ENCODE measurements at places on chromosomes 16 and 17.

GRCh38 chr16:30464078-30464477 lies 8.5 kb upstream of the ITGAL start:
- DNase-seq, result no peak

GRCh38 chr16:11727796-11728543 lies 14.7 kb downstream of the TXNDC11 start:
- DNase-seq, result no peak

DNA sequence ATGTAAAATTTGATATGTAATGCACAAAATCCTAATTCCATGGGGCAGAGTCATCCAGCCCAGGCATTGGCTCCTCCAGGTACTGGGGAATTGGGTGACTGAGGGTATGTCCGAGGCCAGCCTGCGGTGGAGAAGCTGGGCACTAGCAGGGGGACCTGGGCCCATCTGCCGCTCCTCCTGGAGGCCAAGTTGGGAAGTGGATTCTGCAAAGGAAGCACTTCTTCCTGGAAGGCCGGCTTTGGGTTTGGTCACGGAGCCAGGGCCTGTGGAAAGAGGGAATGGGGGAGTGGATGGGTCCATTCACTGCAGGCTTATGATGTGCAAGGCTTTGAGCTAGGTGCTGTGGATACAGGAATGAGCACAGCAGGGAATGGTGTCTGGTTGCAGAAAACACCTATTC lies 85.8 kb downstream of the GNAO1 start:
- no peak for DNase-seq

- DNase-seq, result no peak
These were observed at the start of gene HBQ1 for GRCh38 chr16:180101-180675. Gene HBQ1 (plus strand): TSS chr16:180459. CDS start chr16:180487, 28 bp downstream.

DNA sequence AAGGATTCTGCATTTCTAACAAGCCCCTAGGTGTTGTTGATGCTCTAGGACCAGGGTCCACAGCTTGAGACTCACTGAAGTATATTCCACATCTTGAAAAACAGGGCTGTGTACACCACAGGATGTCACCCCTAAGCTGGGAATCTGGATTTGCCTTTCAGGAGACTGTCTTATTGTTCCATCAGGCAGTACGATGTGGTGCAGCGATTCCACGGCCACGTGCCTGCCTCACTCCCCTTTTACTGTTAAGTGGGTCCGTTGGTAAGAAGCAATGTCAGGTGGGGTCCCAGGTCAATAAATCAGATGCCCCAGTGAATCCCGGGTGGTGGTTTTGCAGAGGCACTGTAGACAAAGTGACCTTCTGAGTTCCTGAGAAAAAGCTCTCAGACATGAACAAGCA lies 470.7 kb downstream of the HS3ST3B1 start:
- no peak for DNase-seq

DNA sequence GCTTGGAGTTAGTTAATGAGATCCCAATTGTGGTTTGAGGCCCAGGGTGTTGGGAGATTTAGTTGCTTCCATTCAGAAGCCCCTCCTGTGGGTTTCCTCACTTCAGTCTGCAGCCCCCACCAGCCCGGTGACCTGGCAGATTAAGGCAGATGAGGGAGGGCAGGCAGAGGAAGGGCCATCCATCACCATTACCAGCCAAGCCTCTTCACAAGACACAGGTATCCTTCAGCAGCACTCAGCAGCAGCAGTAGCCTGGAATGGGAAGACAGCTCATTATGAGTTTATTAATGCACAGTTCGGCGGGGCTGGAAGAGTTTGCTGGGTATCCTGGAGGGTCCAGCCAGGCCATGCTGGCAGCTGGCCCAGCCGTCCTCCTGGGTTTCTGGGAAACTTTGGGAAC lies 90.0 kb upstream of the GPRC5B start:
- DNase-seq, result no peak

- no peak for DNase-seq
These were observed 24.4 kb downstream of the LAT start for GRCh38 chr16:29009050-29009837.

DNA sequence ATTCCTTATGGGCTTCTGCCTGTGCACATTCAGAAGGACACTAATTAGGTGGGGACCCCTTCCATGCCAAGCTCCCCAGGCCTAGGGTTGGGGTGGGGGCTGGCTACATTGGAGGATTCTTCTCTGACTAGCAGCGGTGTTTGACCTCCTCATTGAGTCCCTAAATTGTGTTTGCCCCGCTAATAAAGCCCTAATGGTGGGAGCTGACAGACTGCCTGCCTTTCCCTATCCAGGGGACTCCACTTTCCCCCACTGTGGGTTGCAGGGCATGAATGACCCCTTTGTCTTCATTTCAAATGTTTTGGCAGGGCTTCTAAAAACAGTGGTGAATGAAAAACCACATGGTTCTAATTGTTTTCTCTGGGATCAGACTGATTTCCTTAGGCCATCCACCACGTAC lies 476.8 kb upstream of the CDH11 start:
- DNase-seq, result no peak

GRCh38 chr16:57146040-57146647 lies 39.7 kb downstream of the PSME3IP1 start:
- no peak for DNase-seq

GRCh38 chr17:37683454-37683984 lies 40.3 kb upstream of the DDX52 start:
- DNase-seq, result no peak

- no peak for DNase-seq
These were observed 7.7 kb downstream of the FBXL20 start for GRCh38 chr17:39393736-39394135.

GRCh38 chr17:39579318-39580081 lies 28.2 kb downstream of the NEUROD2 start:
- no peak for DNase-seq

- DNase-seq, result no peak
These were observed 3.6 kb upstream of the SLC6A4 start for GRCh38 chr17:30239089-30239462.

DNA sequence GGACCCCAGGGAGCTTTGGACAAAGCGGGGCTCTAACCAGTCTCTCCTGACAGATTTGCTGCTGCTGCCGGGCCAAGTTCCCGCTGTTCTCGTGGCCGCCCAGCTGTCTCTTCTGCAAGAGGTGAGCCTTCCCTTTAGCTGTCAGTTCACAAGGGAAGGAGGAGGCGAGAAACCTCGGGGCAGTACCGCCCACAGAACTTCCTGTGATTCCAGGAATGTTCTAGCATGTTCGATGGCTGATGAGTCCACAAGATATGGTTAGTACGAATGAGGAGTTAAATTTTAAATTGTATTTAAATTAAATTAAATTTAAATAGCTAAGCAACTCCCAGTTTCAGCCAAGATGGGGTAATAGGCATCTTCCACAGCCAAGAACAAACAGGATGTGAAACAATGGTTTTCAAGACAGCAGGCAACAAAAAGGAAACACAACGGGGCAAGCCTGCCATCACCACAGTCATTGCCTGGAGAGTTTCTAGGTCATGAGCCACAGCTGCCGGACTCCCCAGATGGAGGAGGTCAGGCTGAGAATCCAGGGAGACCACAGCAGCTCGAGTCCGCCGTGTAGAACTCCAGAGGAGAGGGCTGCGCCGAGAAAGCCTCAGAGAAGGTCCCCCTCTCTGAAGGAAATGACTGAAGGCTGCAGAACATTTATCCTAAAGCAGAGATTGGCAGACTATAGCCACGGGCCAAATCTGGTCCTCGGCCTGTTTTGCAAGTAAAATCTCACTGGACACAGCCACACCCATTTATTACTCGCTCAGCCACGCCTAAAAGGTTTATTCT lies 9.5 kb upstream of the TCF25 start:
- DNase-seq, result no peak

GRCh38 chr17:68734931-68735330 lies 133.8 kb upstream of the FAM20A start:
- no peak for DNase-seq

- DNase-seq, result no peak
These were observed 29.2 kb downstream of the AXIN2 start for GRCh38 chr17:65532101-65532890.

DNA sequence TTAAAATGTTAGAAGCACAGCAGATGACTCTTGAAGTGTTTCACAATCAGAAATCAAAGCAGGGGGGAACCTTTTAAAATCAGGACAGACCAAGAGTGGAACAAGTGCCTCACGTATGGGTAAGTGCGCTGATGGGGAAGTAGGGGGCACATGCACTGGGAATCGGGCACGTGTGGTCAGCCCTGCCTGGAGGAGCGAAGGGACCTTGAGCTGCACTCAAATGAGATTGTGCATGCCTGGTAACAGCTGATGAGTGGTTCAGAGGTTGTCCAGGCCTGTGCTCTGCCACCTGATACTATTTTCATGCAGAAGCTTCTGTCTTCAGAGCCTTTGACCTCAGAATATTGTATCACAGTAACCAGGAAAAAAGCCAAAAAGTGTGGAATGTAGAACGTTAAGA lies 13.7 kb upstream of the XYLT2 start:
- no peak for DNase-seq

DNA sequence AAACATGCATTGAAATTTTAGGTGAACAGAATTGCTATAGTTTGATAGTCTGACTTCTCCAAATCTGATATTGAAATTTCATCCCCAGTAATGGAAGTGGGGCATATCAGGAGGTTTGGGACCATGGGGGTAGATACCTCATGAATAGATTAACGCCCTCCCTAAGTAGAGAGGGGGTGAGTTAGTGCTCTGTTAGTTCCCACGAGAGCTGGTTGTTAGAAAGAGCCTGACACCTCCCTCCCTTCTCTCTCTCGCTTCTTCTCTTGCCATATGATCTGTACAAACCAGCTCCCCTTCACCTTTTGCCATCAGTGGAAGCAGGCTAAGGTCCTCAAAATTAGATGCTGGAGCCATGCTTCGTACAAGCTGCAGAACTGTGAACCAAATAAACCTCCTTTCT lies 78.8 kb downstream of the BRIP1 start:
- no peak for DNase-seq

DNA sequence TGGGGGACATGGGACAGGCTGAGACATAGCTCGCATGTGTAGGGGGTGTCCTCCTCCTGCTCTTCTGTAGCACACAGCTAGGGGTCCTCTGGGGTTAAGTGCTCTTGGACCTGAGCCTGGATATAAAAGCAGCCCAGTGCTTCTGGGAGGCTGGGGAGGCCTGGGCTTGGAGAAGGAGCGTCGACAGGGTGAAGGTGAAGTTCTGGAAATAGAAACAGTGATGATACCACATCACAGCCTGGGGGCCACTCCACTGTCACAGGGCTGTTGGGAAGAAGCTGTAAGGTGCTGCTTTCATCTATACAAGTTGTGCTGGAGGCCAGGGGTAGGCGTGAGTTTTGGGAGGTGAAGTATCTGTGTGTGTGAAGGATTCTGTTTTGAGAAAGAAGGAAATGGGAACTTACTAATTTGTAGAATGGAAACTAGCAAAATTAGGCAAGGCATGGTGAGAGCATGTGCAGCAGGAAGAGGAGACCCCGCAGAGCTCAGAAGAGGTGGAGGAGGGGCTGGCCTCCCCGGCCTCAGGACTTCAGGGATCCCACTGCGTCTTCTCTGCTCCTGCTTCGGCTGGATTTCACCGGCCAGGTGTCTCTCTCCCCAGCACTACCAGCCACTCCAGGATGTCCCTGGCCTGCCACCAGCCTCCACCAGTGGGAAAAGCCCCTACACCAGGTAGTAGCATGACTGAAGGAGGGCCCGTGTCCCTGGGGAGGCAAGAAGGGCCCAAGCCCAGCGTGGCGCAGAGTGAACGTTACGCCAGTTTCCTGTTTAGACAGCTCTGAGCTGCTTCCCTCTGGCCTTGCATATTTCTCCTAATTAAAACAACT lies 19.4 kb downstream of the PLCG2 start:
- no peak for DNase-seq

DNA sequence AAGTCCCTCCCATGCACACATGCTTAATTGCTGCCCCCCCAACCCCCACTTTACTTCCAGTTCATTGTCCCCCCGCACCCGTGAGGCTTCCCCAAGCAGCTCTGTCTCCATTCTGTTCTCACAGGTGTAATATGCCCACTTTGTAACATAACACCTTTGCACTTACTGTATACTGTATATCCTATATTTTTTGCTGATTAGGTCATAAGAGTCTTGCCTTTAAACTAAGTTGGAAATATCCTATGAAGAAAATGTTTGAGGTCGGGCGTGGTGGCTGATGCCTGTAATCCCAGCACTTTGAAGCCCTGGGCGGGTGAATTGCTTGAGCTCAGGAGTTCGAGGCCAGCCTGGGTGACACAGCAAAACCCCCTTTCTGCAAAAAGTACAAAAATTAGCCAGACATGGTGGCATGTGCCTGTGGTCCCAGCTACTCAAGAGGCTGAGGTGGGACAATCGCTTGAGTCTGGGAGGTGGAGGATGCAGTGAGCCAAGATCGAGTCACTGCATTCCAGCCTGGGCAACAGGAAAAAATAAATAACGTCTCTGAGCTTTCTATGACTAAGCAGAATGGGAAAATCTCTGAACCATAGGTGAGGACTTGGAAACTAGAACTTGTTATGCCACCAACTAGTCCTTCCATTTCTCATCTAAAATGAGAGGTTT lies 76.1 kb downstream of the TNRC6C start:
- no peak for DNase-seq

DNA sequence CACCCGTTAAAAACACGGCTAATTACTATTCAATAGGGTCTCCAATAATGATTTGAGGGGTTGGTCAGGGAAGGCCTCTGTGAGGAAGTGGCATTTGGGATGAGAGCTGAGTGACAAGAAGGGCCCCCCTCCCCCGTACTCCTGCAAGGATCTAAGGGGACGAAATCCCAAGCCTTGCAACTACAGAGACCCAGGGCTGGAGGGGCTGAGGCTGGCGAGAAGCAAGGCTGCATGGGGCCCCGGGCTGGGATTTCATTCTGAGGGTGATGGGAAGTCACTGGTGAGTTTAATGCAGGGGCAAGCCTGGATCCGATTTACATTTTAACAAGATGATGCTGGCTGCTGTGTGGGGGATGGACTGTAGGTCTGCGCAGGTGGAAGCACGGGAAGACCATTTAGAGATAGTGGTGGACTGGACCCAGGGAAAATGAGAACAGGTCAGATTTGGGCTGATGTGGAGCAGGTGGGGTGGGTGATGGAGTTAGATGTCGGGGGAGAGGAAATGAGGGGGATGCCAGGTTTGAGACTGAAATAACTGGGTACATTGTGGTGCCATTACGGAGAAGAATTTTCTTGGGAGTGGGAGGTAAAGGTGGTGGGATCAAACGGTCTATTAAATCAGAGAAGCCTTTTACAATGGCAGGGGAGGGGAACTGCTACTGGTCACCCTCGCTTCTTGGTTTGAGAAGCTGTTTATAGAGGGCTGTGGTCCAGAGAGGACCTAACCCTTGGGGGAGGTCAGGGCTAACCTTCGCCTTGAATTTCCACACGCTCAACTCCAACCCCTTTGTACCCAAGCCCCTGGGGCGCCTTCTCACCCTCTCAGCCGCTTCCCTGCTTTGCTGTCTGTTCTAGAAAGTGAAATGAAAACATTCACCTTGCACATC lies 932 bp upstream of the MYBBP1A start:
- no peak for DNase-seq

GRCh38 chr17:22704674-22705073 lies 1012.4 kb downstream of the KCNJ18 start:
- DNase-seq, result no peak

DNA sequence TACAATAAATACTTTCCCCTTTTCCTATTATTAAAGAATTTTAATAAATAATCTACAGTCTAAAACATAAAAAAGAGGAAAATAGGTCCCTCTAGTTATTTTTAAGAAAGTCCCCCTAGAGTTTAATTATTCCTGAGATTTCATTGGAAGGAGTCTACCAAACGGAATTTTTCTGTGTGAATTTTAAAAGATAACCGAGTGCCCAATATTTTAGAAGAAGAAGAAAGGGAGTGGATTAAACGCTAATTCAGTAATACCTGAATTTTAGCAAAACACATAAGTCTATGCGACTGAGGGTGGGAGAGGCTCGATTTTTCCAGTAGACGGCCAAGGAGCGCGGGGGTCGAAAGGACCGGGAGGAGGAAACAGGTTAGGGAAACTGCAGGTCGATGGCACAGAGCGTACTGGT lies 2.2 kb downstream of the HOXB2 start:
- DNase-seq, result no peak
